ENCODE measurements at places on chromosomes 11 and 22.

GRCh38 chr22:44574640-44575380 is 76.8 kb upstream of the RTL6 start:
- DNase-seq = peak; percentile 62

GRCh38 chr11:28836285-28837081 is 728.3 kb downstream of the METTL15 start:
- DNase-seq = peak; percentile 27

GRCh38 chr11:10305964-10306918 is 1.4 kb downstream of the ADM start:
- DNase-seq = peak; percentile 25

GRCh38 chr11:89358761-89359160 is 132.4 kb downstream of the NOX4 start:
- DNase-seq = no peak

GRCh38 chr11:130118636-130119387 is 40.8 kb upstream of the ST14 start:
- no peak for DNase-seq

DNA sequence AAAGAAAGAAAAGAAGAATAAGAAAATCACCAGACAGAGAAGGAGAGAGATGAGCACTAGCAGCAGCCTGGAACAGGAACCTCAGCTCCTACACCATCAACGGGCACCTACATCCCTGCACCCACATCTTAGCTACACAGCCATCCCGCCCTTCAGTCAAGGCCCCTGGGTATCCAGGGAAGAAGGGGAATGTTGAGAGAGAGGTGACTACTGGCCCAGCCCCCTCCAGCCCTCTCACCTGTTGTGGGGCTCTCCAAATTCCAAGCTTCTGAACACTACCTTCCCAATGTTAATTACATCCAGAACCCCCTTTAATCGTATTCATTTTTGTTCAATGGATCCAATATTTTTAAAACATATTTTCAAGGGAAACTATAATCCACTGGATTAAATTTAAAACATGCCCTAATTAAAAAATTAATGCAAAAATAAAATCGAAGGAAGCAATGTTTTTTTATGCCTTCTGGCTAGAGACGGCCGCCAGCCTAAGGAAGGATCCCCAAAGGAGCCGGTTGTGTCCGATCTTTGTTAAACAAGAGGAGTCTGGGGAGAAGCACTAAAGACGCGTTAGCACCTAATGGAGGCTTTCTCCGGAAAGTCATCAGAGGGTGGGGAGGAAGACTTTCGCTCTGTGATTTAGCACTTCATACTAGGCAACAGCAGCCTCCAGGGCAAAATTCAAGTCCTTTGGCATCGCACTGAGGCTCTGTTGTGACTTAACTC is 9.5 kb downstream of the TPST2 start:
- DNase-seq = no peak

DNA sequence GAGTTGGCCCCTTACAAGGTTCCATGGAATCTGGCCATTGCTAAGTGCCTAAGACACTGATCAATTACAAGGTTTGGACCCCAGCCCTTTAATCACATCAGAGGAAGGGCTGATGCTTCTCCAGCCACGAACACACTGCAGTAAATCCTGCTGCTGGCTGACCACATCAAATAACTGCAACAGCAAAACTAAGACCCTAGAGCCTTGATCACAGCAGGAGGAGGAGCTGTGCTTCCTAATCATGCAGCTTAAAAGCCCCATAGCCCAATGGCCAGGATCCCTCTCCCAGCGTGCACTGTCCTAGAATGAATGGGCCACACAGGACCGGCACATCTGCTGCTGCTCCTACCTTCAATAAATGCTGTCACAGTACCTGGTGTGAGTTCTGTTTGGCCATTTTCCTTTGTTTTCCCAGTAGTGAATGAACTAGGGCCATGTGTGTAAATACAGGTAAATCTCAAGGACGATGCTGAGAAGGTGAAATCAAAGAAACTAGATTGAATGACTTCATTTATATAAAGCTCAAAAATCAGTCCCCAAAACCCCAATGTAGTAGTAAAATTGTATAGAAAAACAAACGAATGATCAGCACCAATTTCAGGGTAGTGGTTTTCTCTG is 12.7 kb downstream of the ZP1 start:
- DNase-seq = no peak

DNA sequence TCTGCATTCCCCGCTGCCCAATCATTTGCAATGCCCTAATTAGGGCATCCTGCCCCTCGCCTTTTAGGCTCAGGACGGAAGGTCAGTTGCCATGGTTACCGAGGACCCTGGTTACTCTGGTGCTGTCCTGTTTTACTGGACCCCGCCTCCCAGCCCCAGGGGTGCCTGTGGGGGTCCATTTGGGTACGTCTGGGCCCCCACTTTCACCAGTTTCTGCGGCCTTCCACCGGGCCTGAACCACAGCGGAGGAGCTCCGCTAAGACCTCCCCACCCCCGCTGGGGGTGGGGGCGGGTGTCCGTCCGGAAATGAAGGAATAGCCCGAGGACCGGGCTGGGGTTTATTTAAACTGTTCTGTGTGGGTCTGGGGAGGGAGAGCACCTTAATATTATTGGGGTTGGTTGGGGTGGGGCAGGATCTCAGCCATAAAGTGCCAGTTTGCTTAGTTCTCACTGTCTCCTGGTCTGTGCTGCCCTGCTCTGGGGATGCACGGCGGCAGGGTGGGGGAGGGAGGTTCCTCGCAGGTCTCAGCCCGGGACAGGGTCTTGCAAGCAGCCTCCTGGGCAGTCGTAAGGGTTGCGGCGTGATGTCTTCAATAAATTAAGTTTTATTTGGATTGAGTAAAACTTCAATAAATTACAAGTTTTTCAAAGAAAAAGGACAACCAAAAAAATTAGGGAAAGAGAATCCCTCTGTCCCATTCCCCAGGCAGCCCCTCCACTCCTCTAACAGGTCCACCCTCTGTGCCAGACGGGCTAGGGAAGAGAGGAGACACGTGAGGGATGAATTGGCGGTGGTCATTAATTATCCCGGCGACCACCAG is 5.3 kb downstream of the PHOX2A start:
- DNase-seq = no peak

GRCh38 chr11:46594785-46595184 is 962 bp upstream of the AMBRA1 start:
- no peak for DNase-seq

Data from brain (organoid and tissue), 16 donors.